ENCODE measurements at places on chromosomes 13 and 19.

DNA sequence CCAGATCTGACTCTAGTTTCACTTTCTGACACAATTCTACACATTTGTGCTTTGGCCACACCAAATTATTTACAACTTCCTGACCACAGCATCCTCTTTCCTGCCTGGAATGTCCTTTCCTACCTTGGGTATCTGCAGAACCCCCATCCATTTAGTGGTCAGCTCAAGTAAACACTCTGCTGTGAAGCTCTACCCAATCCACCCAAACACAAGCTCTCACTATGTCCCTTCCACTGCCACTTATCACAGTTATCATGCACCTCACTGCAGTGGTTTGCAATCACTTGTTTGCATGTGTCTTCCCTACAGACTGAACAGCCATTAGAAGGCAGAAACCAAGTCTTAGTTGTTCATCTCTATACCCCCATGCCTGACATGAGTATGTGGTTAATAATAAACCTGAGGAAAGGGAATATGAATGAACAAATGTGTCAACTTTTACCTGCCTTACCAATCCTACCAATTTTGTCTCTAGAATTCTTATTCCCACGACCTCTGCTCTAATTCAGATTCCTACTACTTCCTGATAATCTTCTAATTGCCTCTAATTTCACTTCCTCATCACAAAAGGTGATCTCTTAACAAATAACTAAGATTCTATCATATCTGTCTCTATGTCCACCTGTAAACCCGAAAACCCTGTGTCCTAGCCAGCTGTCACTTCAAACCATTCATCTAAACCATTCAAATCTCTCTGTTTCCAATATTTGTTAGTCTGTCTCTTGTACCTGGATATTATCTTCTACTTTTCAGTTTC is 25.1 kb downstream of the LNX2 start:
- DNase-seq = no peak

DNA sequence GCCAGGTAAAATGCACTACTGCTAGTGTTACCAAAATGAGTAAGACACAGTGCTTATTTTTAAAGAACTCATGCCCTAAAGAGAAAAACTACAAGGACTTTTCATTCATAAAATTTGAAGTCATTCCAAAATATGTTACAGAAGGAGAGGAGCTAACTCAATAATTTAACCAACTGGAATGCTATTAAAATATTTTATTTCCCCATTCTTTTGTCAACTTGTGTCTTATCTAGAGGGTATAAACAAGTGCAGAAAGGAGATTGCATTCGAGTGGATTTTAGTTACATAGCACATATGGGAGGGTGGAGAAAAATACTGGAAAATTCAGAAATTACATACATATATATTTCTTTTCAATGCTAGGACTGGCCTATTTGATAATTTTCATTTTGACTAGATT is 131.0 kb upstream of the IRS2 start:
- DNase-seq = no peak

- no peak for DNase-seq
These were observed 140.7 kb downstream of the TM9SF2 start for GRCh38 chr13:99642006-99642405.

DNA sequence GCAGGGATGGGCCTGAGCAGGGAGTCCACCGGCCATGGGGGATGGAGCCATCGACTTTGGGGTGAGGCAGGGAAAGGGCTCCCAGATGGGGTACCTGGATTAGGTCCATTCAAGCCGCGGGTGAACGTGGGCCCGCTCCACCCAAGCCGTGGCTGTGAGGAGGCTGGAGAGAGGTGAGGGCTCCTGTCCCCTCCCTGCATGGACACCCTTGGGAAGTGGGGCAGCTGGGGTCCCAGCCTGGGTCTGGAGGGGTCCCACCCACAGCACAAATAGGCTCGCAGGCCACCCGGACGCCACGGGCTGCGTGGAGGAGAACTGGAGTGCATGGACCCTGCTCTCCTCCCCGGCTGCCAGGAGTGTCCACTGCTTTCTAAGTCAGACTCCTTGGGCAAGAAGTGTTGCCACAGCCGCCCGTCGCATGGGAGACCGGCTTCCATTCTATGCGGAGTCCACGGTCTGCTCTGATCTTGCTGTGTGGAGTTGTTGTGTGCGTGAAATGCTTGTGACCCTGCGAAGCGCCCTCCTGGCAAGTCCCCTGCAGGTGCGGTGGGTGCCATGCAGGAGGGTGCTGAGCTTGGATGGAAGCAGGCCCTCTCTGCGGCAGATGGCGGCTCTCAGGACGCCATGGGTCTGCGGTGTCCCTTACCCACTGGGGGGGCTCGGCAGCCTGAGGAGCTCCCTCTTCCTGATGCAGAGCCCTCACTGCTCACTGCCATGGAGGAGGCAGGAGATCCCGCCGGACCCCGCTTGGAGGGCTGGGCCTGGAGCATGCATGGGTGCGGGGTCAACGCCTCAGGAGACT is 2.0 kb downstream of the DAZAP1 start:
- no peak for DNase-seq
